SK-N-DZ (cell line): ENCODE measurements at places on chromosomes 16 and 17.

GRCh38 chr16:8943001-8943763 is 20.5 kb downstream of the USP7 start:
- DNase-seq = no peak

DNA sequence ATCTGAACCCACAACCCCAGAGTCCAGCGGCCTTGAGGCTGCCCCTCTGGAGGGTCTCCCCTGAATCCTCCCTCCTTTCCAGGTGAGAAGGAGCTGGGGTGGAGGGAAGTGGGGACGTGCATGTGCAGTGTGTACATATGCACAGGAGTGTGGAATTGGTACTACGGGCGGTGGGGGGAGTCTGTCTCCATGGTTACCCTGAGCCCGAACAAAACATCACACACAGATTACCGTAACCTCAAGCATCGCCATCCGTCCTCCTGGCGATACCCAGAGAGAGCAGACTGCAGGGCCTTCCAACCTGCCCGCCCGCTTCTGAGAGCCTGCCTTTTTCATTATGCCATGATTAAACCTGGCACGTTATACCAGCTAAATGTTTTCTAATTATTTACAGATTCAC is 25.1 kb downstream of the GSG1L start:
- DNase-seq = no peak

GRCh38 chr16:27708651-27709050 is 158.7 kb downstream of the KATNIP start:
- no peak for DNase-seq

DNA sequence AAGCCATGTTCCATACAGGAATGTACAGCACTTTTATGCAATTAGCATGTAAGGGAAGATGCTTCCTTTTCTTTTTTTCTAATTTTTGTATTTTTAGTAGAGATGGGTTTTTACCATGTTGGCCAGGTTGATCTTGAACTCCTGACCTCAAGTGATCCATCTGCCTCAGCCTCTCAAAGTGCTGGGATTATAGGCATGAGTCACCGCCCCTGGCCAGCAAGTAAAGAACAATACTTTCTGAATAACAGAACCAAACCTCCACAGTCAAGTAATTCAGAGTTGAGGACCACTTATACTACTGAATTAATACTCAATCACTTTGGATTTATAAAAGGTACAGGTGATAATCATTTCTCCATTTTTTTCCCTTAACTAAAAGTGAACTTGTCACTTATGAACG is 13.0 kb downstream of the C16orf87 start:
- DNase-seq = no peak

GRCh38 chr16:13702614-13703013 is 217.3 kb upstream of the ERCC4 start:
- no peak for DNase-seq

- DNase-seq = peak; percentile 31
Measured at GRCh38 chr16:12087901-12088421, 111.4 kb downstream of the SNX29 start.

DNA sequence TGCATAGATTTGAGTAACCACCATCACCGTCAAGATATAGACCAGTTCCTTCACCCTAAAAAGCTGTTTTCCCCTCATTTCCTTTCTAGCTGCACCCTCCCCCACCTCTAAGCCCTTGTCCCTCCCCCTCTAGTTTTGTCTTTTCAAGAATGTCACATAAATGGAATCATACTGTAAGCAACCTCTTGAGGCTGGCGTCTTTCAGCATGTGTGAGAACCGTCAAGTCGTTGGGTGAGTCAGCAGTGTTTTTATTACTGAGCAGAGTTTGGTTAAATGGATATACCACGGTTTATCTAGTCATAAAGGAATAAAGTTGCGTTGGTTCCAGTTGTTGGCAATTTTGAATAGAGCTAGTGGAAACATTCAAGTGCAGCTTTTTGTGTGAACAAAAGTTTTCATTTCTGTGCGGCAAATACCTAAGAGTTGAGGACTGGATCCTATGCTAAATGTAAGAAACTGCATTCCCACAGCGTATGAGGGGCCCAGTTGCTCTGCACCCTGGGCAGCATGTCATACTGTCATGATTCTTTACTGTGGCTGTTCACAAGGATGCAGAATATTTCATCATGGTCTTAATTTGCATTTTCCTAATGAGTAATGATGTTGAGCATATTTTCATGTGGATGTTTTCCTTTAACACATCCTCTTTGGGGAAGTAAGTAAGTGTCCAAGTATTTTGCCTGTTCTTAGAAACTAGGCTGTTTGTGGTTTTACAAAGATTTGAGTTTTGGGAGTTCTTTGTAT is 264.3 kb downstream of the CPPED1 start:
- no peak for DNase-seq

DNA sequence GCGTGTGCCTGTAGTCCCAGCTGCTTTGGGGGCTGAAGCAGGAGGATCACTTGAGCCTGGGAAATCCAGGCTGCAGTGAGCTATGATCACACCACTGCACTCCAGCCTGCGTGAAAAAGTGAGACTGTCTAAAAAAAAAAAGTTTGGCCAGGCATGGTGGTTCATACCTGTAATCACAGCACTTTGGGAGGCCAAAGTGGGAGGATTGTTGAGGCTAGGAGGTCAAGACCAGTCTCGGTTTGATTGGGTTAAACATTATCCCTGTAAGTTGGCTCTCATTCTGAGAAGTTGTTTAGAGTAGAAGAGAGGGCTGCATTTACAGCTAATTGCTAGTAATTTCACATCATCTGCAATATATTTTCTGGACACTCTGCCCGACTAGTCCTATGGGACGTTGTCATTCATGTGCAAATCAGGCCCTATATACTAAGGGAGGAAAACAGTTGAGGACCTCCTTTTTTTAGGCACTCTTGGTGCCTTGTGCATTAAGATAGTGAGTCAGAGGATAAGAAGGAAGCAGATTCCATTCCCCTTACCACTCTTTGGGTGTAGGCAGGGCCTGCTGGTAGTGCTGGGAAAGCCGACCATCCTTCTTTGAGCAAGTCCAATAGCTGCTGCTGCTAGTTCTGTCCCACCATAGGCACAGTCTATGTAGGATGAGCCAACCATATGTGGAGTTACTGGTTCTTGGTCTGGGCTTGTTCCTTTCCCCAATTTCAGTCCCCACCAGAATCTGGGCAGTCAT is 18.7 kb downstream of the HMOX2 start:
- no peak for DNase-seq
